ENCODE measurements at places on chromosomes 2 and 18. TPM values are rescaled to one million over a fixed set of nuclear protein-coding genes. Genes with fewer than 3 reads are reported as not detected.

DNA sequence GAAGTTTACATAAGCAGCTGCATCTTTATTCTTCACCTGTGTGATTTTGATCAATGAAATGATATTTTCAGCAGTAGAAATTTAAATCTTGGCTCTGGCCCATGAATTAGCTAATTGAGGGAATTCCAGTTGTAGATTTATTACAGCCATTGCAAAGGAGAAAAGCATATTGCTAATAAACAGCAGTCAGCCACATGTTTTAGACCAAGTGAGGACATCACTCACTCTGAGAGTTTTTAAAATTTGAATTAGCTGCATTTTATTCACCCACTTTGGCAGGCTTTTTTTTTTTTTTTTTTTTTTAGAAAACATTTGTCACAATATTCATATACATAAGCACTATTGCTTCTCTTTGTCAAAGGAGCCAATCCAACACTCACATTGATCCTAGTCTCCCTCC lies 479.4 kb upstream of the VRK2 start:
- no peak for DNase-seq

DNA sequence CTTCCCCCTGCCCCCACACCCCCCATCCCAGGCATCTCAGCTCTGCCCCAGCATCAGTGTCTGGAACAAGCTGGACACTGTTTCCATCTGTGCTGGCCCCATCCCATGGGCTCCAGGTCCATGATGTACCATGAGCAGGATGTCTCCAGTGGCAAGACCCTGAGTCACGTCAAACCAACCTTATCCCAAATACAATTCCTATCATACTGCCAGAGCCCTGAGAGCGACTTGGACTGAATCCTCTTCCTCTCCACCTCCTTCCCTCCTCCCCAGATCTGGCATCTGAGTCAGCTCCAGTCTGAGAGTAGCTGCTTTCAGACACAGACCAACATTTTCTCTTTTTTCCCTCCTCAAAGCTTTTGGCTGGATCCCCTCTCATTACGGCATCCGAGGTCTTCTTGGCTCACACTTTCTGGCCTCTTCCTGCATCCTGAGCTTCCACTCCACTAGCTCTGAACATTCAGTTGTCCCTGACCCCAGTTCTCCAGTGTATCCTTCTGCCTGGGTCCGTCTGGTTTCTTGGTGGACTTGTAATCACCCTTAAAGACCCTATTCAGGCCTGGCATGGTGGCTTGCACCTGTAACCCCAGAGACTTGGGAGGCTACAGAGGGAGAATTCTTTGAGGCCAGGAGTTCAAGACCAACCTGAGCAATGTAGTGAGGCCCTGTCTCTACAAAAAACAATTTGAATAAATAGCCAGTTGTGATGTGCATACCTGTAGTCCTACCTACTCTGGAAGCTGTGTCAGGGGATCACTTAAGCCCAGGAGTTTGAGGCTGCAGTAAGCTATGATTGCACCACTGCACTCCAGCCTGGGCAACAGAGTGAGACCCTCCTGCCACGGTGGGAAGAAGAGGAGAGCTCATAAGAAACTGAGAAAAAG lies 68.3 kb downstream of the ACKR3 start:
- no peak for DNase-seq

DNA sequence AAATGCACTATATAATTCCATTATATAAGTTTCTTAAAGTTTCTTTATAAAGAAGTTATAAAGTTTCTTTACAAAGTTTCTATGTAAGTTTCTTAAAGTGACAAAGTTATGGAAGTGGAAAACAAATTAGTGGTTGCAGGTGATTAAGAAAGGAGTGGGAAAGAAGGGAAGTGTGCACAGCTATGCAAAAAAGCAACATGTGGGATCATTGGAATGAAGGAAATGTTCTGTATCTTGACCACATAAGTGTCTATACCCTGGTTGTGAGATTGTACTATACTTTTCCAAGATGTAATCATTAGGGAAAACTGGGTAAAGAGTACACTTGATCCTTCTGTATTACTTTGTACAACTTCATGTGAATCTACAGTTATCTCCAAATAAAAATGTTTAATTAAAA lies 1541.1 kb downstream of the LRP1B start:
- DNase-seq = no peak

DNA sequence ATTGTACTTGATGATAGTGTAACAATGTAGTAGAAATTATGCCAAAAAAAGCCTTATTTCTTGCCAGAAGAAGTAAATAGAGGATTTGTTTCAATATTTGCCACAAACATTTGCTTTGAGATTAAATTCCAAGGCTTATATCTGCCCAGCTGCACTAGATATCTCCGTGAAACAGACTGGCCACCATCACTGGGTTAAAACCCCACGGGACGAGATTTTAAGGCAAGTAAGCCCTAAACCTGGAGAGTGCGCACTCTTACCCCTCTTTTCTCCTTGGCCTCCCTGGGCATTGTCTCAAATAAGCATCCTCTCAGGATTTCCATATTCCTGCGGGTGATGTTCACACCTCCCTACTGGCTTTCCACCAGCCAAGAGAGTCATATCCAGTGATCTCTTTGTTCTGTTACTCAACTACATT lies 334.4 kb downstream of the AGPS start:
- no peak for DNase-seq

Gene APLF
- 4.2 TPM for total RNA-seq

Gene RALBP1
- 5.4 TPM for total RNA-seq
